Brain (organoid and tissue), 16 donors: ENCODE measurements at places on chromosomes 16 and 17. TPM values are rescaled to one million over a fixed set of nuclear protein-coding genes. Genes with fewer than 3 reads are reported as not detected.

The SYT17 gene
- 8.2 TPM for polyA plus RNA-seq

The TEKT5 gene
- polyA plus RNA-seq, result not detected

The HOXB1 gene
- not detected for polyA plus RNA-seq

The GPRC5C gene
- 63.8 TPM for polyA plus RNA-seq

The HP gene
- polyA plus RNA-seq, result 9.2 TPM

The TBC1D3B gene
- 1.6 TPM for polyA plus RNA-seq

The ABAT gene
- polyA plus RNA-seq, result 76.9 TPM

The LDAF1 gene
- 4.8 TPM for polyA plus RNA-seq

The KRT14 gene
- polyA plus RNA-seq, result not detected

The ABCA10 gene
- polyA plus RNA-seq, result 0.17 TPM

The SCIMP gene
- 0.44 TPM for polyA plus RNA-seq

The TRIM47 gene
- 46.1 TPM for polyA plus RNA-seq

The KRTAP3-1 gene
- polyA plus RNA-seq, result not detected

The PRKCB gene
- 15.8 TPM for polyA plus RNA-seq

The ARL6IP1 gene
- 363 TPM for polyA plus RNA-seq

The HCRT gene
- not detected for polyA plus RNA-seq

The PTGES3L gene
- 1.5 TPM for polyA plus RNA-seq
